ENCODE measurements at places on chromosomes 12 and 14.

GRCh38 chr14:64400829-64401459, 12.8 kb downstream of the MTHFD1 start:
- no peak for DNase-seq

DNA sequence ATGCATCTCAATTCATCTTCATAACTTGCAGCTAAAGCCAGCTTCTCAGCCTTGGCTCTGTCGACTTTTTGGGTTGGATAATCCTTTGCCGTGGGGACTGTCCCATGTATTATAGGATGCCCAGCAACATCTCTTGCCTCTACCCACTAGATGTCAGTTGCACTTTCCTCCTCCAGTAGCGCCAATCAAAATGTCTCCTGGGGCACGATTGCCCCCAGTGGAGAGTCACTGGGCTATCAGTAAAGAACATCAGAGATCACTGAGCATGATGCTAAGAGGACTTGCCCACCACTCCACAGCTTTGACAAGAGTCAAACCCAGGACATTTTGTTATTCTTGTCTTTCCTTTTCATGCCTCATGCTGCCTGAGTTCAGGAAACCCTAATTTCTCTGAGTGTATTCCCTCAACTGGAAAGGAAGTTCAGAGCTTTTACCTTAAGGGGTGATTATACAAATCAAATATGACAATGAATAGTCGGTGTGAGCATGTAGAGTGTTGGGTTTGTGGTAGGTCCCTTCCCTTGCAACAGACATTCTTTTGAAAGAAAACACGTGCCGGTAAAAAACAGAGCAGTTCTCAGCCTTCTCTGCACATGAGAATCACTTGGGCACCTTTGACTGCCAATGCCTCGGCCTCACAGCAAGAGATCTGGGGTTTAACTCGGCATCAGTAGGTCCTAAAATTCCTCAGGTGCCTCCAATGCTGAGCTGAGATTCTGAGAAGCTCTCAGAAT, 980.6 kb downstream of the VRK1 start:
- DNase-seq: no peak

DNA sequence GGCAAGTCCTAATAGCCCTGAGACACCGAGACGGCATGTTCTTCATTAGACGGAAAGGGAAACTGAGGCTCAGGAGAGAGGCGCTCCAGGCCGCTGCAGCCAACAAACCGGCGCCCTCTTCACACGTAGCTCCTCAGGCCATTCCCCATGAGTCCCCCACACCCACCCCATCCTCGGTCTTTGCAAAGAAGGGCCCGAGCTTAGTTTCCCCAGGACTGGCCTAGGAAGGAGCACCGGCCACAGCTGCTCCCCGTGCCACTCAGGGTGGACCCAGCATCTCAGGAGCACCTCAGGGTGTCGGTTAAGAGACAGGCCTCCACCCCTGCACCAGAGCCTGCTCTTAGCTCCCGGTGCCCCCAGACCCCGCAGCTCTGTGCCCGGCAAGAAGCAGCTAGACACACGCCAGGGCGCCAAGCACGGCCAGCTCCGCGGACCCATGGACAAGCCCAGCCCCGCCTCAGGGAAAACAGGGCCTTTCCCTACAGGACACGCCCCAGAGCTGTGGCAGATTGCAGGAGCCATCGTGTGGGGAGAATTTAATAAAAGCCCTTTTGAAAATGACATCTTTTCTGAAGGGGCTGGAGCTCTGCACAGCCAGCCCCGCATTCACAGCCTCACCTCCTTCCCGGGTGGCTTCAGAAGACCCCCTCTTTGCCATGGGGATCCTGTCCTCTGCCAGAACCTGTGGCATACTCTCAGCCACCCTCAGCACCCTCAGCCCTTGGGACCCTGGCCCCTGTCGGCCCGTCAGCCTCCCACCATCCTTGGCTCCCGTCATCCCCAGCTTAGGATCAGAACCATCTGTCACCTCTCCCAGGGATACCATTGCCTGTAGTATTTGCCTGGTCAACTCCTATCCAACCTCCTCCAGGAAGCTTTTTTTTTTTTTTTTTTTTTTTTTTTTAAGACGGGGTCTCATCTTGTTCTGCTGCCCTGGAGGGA, 59.7 kb downstream of the LGMN start:
- DNase-seq: no peak

GRCh38 chr14:71309756-71310155, 402.5 kb downstream of the PCNX1 start:
- no peak for DNase-seq

GRCh38 chr12:55818886-55819285, 1.0 kb downstream of the ORMDL2 start:
- DNase-seq: no peak

GRCh38 chr12:2681450-2682205, 113.1 kb upstream of the FKBP4 start:
- DNase-seq: peak; percentile 21

DNA sequence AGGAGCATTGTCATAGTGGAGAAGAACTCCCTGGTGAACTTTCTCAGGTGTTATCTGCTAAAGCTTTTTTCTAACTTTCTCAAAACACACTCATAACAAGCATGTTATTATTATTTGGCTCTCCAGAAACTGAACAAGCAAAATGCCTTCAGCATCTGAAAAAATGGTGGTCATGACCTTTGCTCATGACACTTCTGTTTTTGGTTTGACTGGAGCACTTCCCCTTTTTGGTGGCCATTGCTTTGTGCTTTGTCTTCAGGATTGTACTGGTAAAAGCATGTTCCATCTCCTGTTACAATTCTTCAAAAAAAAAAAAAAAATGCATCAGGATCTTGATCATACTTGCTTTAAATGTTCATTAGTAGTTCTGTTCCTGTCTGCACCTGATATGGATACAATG, 1241.6 kb upstream of the USP15 start:
- no peak for DNase-seq

- no peak for DNase-seq
Observed at GRCh38 chr12:74391283-74391682, 146.4 kb upstream of the ATXN7L3B start.

GRCh38 chr12:30753751-30754382, 884 bp downstream of the CAPRIN2 start:
- no peak for DNase-seq

DNA sequence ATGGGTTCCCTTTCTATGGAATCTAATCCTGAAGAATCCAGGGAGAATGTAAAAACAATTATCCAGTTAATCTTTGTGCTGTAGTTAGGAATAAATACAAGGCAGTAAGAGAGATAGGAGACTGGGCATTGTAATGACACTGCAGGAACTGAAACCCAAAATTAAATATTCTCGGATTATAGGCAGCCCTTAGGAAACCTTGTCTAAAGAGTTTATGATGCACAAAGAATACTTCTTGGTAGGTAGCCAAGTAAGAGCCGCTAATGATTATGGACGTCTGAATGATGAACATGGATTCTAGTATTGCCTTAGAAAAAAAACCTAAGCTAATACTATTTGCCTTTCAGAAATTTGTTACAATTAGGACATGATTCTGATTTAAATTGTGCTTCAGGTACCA, 165.4 kb upstream of the LRIG3 start:
- no peak for DNase-seq

DNA sequence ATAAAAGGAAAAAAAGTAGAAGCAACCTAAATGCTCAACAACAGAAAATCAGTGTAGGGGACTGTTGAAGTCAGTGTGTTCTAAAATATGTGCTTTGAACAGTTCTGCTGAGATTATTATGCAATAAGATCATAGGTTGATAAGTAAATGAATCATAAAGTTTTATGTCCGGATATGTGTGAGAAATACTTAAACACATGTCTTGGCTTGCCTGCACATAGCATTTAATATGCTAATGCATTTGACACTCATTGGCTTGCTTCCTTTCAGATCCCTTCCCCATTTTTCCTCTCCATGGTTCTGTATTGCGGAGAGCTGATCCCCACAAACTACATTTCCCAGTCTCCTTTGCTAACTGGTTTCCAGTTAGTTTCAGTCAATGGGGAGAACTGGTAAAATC, 573.8 kb upstream of the TBX3 start:
- DNase-seq: no peak

- no peak for DNase-seq
Observed at GRCh38 chr12:66735275-66735674, 56.4 kb upstream of the GRIP1 start.

DNA sequence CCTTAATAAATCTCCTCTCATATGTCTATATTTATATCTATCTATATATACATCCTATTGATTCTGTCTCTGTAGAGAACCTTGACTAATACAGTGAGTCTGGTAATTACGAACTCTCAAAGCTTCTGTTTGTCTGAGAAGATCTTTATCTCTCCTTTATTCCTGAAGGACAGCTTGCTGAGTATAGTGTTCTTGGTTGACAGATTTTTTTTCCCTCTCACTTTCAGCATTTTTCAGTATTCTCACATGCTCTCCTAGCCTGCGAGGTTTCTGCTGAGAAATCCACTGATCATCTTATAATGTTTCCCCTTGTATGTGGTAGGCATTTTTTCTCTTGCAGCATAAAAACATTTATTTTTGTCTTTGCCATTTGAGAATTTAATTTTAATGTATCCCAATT, 67.1 kb downstream of the GPHN start:
- DNase-seq: no peak

GRCh38 chr14:94522115-94522724, 13.0 kb upstream of the SERPINA12 start:
- DNase-seq: no peak

- no peak for DNase-seq
Observed at GRCh38 chr12:41162461-41162860, 25.7 kb upstream of the PDZRN4 start.

DNA sequence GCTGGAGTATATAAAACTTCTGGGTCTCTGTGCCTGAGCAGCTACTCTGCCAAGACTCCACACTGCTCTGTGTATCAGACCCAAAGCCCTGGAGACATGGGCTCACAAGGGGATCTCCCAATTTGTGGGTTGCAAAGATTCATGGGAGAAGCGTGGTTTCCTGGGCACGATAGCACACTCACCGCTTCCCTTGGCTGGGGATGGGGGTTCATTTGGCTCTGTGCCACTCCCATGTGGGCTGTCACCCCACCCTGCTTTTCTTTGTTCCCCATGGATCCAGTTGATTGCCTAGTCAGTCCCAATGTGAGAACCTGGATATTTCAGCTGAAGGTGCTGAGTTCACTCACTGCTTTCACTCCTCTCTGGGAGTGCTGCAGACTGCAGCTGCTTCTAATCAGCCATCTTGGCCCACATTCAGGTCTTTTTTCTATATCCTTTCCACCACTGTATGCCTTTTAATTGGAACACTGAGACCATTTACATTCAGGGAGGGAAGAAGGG, 40.0 kb upstream of the PCNX4 start:
- DNase-seq: no peak

GRCh38 chr14:70257526-70257925, 68.8 kb upstream of the SLC8A3 start:
- DNase-seq: no peak

DNA sequence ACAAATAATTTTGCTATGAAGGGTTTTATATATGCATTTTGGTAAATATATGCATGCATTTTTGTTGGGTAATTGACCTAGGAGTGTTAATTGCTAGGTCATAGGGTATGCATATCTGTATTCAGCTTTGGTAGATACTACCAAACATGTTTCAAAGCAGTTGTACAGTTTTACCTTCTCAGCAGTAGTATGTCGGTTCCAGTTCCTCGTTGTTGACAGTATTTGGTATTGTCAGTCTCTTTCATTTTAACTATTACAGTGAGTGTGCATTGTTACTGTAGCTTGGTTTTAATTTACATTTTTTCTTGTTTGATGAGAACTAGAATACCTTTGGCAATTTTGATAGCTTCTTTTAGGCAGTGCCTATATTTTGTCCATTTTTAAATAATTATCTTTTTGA, 98.9 kb downstream of the ARID2 start:
- DNase-seq: no peak

DNA sequence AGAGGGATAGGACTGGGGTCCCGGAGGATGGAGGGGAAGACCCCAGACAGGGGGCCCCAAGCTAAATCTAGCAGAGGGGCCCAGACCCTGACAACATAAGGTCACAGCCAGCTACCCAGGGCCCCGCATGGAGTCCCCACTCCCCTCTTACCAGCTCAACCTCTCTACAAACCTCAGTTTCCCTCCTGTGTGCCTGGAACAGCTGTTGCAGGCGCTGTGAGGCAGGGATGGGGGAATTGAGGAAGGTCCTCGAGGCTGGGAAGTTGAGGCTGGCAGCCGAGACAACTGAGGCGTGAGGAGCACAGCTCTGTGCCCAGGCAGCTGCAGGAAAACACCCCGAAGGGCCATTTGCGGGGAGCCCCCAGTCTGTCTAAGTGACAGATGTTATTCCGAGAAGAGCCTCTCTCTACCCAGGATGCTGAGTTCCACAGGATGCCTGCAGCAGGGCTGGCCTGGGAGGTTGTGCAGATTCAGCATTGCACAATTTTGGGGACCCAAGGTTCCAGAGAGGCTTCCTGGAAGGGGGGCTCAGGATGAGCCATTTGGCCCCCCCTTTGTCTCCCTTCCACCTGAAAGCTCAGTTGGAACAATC, 42.7 kb upstream of the NCOR2 start:
- DNase-seq: no peak

- DNase-seq: no peak
Observed at GRCh38 chr12:78767264-78767981, 97.2 kb upstream of the SYT1 start.

- DNase-seq: no peak
Observed at GRCh38 chr12:96635844-96636243, 146.5 kb downstream of the CFAP54 start.

All from posterior cingulate gyrus (tissue), 11 donors.